DMS53 (cell line): ENCODE measurements at places on chromosomes 6 and 20.
A peak's percentile ranks its signal among the peaks of the same experiment; 100 is the strongest.

- peak; percentile 94 for DNase-seq
Measured at GRCh38 chr20:20410678-20411077, 42.8 kb downstream of the INSM1 start.

GRCh38 chr6:152353440-152353839 lies 283.7 kb downstream of the SYNE1 start:
- DNase-seq: no peak

GRCh38 chr6:13902922-13903321 lies 21.8 kb upstream of the RNF182 start:
- no peak for DNase-seq

DNA sequence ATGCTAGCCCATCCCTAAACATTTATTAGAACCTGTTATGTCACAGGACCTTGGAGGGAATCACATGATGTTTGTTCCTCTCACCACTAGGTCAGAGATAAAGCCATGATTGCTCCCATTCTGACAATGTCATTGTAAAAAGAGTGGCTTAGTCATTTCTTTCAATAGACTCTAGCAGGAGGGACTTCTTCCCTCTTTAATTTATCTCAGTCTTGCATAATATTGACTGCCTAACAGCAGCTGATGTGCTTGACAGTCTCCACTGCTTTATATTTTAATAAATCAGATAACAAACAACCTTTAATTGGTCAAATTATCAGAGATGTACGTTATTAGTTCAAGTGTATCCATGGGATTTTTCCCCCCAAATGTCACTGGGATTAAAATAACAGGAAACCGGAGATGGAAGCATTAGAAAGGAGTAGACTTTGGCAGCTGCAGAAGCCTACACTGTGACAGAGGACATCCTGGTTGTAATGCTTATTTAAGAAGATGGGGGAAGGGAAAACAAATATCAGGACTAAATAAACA lies 39.6 kb downstream of the LAMA4 start:
- peak; percentile 94 for DNase-seq

DNA sequence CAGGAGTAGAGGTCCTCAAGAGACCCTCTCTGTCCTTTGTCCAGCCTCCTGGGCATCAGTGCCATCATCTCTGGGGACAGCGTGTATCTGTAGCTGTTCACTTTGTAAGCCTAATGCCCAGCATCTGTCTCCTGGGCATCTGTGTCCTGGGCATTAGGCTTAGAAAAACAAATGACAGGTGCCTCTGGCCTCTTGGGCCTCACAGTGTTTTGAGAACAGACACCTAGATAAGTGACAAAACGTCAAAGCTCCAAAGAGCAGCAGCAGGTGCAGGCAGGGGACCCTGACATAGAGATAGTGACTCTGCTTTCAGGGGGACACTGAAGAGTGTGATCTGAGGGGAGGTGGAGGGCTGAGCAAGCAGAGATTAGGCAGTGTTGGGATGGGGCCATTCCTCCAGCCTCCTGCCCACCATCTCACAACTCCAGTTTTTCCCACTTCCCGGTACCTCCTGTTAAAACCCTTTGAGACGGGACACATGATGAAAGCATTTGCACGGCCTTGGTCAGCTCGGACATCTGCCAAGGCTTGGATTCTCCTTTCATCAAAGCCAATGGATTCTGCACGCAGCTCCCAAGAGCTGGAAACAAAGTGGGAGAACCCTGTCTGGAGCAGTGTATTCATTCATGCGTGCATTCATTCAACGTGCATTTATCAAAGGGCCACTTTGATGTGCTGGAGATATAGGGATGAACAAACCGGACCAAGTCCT lies 55.5 kb upstream of the CD93 start:
- peak; percentile 38 for DNase-seq
